Hippocampal formation (tissue), 2 donors: ENCODE measurements at places on chromosomes 16 and 17.

DNA sequence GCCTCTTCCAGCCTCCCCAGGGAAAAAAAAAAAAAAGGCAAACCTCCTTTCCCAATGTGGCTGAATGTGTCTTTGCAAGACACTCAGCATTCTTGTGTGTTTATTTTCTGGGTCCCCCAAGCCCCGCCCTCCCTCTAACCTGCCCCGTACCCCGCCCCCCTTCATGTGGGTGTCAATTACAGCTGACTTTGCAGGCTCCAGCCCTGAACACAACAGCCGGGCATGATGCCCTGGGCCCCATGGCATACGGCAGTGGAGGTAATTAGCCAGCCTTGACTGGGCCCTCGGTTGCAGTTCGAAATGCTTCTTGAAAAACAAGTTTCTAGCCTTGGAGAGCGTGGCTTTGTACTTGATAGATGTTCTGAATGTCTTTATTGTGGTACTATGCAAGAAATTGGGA, 354.7 kb upstream of the RBFOX1 start:
- no peak for DNase-seq

GRCh38 chr17:64036198-64036922, 15.9 kb upstream of the ICAM2 start:
- DNase-seq = no peak

GRCh38 chr16:46817961-46818360, 13.0 kb downstream of the C16orf87 start:
- no peak for DNase-seq

DNA sequence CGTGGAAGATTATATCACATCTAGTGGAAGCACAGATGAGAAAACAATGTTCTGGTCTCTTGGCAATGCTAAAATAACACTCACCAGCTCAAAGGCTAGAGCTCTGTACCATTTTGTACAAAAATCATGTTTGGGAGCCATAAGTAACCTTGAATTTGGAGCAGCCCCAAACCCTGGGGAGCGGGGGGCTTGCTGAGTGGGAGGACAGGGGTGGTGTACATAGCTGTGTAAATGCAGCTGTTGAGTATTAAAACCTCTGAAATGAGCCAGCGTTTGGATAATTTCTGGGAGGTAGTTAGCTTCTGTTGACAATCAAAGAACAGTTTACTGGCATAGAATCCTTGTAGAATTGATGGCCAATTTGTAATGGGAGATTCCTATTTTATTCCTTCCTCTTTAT, 4.3 kb downstream of the MYH8 start:
- DNase-seq = no peak

GRCh38 chr16:84884596-84885341, 65.0 kb downstream of the CRISPLD2 start:
- DNase-seq = peak; percentile 36

DNA sequence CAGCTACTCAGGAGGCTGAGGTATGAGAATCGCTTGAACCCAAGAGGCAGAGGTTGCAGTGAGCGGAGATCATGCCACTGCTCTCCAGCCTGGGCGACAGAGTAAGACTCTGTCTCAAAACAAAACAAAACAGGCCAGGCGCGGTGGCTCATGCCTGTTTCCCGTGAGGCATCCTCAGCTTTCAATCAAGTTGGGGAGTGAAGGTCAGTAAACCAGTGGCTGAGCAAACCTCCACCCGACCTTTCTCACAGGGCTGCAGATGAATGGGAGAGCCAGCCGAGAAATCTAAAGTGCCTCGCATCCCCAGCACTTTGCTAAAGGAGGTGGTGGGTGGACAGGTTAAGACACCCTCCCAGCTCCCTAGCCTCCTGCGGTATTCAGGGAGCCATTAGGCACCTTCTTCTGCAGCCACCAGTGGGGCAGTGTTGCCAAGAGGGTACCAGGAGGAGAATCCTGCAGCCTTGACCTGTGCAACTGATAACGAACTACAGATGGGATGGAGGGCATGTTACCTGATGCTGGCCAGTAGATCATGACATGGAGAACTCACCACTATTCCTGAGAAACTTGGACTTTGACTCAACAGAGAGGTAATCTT, 59.0 kb downstream of the KPNA2 start:
- DNase-seq = no peak

DNA sequence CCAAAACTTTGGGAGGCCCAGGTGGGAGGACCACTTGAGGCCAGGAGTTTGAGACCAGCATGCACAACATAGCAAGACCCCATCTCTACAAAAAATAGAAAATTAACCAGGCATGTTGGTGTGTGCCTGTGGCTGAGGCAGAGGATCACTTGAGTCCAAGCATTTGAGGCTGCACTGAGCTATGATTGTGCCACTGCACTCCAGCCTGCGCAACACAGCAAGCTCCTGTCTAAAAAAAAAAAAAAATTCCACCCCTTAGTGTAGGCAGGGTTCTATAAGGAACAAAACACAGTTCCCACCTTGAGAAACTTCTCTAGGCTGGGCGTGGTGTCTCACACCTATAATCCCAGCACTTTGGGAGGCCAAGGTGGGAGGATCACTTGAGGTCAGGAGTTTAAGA, 36.3 kb upstream of the HAPSTR1 start:
- no peak for DNase-seq

DNA sequence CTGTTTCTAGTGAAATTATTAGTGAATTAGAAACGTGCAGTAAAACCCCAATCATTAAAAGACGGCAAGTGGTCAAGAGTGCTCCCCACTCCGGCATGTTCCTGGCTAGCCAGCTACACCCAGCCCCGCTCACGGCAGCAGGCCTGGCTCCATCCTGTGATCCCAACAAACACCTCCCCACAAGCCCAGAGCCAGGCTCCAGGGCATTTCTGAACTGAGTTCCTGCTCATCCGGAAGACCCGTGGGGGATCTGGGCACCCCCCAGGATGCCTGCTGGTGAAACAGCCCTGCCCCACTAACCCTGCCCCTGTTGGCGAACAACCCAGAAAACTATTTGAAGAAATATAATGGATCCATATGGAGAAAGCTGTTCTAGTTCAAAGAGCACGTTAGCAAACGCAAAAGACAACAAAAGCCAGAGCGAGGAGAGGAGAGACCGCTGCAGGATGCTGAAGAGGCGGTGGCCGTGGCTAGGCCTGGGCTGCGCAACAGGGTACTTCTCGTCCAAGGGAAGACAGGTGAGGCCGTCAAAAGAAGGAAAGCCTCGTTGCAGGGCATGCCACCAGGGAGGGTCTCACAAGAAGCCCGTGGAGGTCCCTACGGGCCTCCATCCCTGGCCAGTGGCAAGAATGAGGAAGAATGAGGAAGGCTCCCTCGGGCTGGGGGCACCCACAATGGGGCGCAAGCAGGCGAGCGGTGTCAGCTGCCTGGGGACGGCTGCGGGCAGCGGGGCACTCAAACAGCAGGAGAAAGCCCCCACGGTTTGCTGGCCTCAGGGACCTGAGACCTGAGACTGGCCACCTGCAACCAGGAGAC, 19.2 kb downstream of the SLC16A3 start:
- DNase-seq = no peak

DNA sequence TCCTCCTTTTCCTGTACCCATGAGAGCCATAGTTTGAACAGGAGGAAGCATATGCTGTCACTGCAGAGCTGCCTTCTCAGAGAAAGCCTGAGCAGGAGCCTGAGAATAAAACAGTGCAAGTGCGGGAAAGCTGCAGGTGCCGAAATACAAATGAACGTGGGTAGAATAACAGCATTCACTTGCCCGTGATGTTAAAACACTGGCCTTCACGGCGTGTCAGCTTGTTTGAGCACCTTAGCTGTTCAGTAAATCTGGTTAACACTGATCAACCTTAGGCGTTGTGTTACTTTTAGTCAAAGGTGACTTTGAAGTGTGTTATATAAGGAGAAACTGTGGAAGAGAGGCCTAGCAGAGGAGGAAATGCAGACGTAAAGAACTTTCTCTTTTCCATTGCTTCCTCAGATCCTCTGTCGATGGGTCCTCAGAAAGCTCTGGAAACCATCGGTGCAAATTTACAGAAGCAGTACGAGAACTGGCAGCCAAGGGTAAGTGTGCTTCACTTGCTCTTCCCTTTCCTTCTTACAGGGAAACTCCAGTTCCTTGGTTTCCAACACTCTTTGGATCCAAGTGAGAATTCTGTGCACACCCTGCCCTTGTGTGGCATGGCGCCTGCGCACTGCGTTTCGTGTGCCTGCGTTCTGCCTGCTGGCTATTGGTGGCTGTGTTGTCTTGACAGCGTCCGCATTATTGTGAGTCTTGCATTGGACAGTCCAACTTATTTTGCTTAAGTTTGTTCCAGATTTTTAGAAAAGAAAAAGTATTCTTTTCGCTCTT, 98.9 kb downstream of the RPTOR start:
- no peak for DNase-seq

DNA sequence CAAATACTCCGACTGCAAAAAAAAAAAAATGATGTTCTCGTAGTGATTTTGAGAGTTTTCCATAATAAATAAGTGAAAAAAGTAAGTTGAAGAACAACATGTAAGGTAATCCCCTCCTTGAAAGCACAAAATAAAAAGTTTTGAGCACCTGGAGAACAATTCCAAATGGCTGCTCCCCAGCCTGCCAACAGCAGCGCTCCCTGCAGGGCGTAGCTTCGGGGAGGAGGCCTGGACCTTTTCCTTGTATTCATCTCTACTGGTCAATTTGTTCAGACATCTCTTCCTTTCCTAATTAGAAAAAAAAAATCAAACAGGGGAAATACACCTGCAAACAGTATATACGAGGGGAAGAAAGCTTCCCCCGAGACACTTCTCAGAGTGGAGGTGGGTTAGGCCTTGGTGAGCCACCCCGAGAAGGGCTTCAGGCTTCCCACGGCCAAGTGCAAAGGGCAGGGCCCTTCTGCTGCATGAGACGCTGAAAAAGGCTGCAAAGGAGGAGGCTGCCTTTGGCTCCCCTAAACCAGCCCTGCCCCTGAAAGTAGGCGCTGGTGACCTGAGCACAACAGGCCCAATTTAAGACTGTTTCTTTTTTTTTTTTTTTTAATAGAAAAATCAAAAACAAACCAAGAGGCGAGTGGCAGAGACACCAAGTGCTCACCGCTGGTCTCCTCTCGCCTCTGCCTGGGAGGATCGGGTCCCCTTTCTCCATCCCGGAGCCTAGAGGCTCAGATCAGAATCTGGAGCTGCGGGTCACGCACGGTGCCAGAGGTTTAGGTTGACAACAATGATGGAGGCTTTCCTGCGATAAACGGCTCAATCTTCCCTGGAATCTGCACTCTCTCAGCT, 193.1 kb upstream of the FOXF1 start:
- DNase-seq = no peak

DNA sequence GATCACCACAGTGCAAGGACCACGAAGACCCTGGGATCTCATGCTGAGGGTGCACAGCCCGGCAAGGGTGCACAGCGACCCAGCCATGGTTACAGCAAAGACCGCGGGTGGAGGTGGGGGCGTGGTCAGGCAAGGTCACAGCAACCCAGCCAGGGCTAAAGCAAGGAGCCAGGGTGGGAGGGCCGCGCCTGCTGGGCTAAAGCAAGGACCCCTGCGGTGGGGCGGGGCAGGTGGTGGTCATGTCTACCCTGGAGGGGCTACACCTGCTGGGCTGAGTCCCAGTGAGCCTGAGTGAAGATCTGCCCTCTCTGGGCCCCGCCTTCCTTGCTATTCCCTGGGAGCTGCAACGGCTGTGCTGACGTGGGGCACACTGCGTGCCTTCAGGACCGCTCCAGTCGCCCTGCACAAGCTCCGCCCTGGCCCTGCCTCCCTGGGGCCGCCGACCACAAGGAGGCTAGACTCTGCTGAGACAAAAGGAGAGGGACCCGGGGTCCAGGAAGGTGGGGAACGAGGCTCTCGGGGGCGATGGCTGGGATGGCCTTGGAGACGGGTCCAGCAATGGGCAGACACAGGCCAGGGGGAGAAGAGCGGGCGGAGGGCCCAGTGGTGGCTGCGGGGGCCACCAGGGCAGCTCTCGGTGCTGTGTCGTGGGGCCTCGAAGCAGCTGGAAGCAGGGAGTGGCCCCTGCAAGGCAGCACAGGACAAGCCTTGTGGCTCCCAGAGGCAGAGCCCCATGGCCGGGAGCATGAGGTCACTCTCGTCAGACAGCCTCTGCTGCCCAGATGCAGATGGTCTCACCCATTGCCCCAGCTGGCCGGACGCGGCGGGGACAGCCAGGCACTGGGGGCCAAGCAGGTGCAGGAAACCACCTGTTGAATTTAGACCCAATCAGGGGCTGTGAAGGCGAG, 52.8 kb downstream of the CBFA2T3 start:
- DNase-seq = no peak

- DNase-seq = peak; percentile 71
Measured at GRCh38 chr16:70523743-70524398, at the start of gene SF3B3. Gene SF3B3 (plus strand): TSS chr16:70523816. CDS start chr16:70526657, 2,841 bp downstream.

- DNase-seq = no peak
Measured at GRCh38 chr17:42675348-42675964, 1.3 kb downstream of the PLEKHH3 start.

- no peak for DNase-seq
Measured at GRCh38 chr17:27565874-27566670, 64.9 kb upstream of the LGALS9 start.

GRCh38 chr16:73011926-73012325, 36.0 kb downstream of the ZFHX3 start:
- no peak for DNase-seq

GRCh38 chr16:14289692-14290340, 218.7 kb downstream of the MRTFB start:
- DNase-seq = no peak

- DNase-seq = no peak
Measured at GRCh38 chr16:12763517-12763916, 40.2 kb downstream of the CPPED1 start.

DNA sequence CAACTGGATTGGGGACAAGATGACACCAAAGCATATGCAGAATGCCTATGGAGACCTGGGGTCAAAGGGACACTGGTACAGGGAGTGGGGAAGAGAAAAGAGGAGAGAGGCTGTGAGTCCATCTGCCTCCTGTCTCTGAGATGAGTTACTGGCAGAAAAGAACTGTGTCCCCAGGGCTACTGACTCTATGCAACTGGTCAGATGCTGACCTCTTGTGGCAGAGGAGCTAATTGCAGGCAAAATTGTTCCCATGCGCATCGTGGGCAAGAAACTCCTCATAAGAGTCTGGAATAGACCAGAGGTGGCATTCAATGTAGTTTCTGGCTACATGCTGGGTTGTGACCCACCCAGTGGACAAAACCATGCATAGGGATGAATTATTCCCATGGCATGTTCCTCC, 26.1 kb upstream of the MLKL start:
- DNase-seq = no peak

DNA sequence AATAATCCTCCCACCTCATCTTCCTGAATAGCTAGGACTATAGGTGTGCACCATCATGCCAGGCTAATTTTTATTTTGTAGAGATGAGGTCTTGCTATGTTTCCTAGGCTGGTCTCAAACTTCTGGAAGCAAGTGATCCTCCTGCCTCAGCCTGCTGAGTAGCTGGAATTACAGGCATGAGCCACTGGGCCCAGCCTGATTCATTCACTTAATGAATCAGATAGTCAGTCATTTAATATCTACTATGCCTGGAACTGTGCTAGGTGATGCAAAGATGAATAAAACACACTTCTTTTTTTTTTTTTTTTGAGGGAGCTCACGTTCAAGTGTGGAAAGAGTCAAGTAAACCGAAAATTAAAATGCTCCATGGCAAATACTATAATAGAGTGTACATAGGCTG, 39.4 kb downstream of the EFCAB13 start:
- DNase-seq = no peak
